LNCaP clone FGC (cell line): ENCODE measurements at places on chromosomes 12 and 14.

DNA sequence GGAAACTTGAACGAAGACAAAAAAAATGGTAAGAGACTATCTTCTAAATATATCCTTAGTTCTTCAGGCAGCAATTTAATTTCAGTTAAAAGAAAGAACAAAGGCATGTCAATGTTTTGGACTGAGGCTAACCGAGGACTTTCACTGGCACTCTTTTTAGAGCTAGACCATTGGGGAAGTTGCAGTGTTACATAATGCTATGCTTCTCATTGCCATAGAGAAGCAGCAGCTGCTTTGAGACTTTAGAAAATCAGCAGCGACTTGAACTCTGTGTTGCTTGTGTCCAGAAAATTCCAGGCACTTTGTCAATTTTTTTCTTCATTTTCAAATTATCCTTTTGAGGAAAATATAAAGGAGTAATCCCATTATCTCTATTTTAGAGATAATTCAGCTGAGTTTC is 964.2 kb downstream of the NRXN3 start:
- no peak for DNase-seq

GRCh38 chr14:34857689-34858449 is 17.3 kb downstream of the BAZ1A start:
- no peak for DNase-seq

- DNase-seq: no peak
Observed at GRCh38 chr14:100785338-100785615, 40.6 kb upstream of the MEG3 start.

DNA sequence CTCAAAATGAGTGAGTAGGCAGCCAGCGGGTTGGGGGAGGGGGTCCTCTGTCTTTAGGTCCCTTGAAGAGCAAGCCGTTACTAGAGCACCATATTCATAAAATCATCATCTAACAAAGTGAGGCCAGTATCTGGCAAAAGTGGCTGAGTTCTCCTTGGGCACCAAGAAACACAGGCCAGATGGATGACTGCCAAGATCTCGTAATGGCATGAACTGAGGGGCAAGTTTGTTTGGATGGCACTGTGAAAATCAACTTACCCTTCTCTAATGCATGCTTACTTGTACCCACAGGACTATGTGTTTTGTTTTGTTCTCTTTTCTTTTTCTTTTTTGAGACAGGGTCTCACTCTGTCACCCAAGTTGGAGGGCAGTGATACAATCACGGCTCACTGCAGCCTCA is 41.6 kb downstream of the GNPTAB start:
- no peak for DNase-seq

- DNase-seq: no peak
Observed at GRCh38 chr12:76782526-76782925, 18.6 kb downstream of the ZDHHC17 start.

GRCh38 chr14:31263485-31264133 is 56.0 kb upstream of the HECTD1 start:
- DNase-seq: no peak

- no peak for DNase-seq
Observed at GRCh38 chr12:45338272-45338671, 122.4 kb downstream of the ANO6 start.

GRCh38 chr12:126667339-126667738 is 1599.6 kb upstream of the TMEM132C start:
- DNase-seq: no peak

GRCh38 chr12:109994401-109995175 is 1.6 kb downstream of the GIT2 start:
- DNase-seq: no peak

- no peak for DNase-seq
Observed at GRCh38 chr12:14989790-14990189, 16.9 kb downstream of the PDE6H start.

- DNase-seq: no peak
Observed at GRCh38 chr12:5456030-5456429, 24.1 kb downstream of the NTF3 start.

GRCh38 chr12:118103601-118104382 is at the start of gene VSIG10:
Gene VSIG10 (minus strand): TSS chr12:118104011. CDS start chr12:118103671, 340 bp downstream.
- no peak for DNase-seq

GRCh38 chr12:132847363-132848356 is 19.0 kb upstream of the GOLGA3 start:
- DNase-seq: no peak

- DNase-seq: no peak
Observed at GRCh38 chr12:80752464-80752863, 35.8 kb downstream of the MYF5 start.

DNA sequence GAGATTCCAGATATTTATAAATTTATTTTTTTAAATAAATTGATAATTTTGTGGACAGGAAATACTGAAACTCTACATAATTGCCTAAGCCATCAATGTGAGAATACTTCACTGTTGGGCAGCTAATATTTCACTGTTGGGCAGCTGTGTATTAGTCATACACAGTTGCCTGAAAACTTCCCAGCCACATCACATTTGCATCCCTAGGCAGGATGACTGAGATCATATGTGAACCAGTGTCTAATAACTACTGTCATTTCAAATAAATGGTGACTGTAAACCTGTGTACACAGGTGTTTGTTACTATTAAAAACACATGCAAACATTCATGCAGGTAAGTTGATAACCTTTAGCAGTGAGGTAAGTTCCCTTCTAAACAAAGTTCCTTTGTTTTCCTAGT is 43.9 kb downstream of the TMTC3 start:
- DNase-seq: peak; percentile 99

DNA sequence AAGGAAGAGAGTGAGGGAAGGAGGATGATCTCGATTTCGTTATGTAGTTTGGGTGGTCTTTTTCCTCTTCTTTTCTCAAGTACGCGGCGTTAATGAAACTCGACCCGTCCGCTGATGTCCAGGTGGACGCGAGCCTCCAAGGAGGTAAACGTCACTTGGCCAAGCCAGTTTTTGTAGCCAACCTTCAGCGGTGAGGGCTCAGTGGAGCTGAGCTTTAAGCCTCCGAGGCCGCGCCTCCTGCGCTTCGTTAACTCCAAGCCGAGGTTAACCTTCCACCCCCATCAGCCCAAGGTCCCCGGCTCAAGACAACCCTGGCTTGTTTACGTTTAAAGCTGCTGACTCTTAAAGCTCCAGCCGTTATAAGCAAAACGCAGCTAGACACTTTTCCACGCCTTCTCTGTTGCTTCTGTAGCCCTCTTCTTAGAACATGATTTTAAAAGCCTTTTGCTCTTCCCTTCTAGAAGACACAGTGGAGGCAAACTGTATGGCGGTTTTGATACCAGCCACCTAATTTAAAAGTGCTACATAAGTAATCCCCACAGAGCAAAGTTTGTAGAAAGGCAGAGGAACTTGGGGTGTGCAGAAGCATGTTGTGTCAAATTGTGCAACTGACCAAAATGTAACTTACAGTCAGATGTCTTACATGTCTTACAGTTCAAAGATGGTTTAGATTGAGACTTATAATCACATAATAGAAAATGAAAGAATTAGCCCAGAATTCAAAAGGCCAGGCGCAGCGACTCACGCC is 923 bp upstream of the ITPR2 start:
- no peak for DNase-seq

GRCh38 chr14:71621980-71622605 is 310.1 kb upstream of the RGS6 start:
- peak; percentile 18 for DNase-seq

- no peak for DNase-seq
Observed at GRCh38 chr12:120263748-120264085, 1.8 kb downstream of the PXN start.

DNA sequence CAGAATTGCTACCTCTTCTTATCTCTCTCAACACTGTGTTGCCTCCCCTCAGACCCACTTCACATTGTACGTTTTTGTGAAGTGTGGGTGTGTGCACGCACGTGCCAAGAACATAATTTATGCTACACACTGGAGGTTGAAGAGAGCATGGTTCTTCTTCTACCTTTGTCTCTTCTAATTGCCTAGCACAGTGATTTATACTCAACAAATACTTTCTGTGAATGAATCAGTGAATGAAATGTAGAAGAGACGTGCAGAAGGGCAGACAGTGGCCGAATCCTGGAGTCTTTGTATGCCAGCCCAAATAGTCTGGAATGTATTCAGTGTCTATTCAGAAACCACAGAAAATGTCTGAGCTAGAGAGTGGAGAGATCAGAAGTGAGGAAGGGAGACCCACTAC is 4.6 kb upstream of the SAMD4A start:
- no peak for DNase-seq
